ENCODE measurements at places on chromosomes 4 and X. TPM values are rescaled to one million over a fixed set of nuclear protein-coding genes. Genes with fewer than 3 reads are reported as not detected.

DNA sequence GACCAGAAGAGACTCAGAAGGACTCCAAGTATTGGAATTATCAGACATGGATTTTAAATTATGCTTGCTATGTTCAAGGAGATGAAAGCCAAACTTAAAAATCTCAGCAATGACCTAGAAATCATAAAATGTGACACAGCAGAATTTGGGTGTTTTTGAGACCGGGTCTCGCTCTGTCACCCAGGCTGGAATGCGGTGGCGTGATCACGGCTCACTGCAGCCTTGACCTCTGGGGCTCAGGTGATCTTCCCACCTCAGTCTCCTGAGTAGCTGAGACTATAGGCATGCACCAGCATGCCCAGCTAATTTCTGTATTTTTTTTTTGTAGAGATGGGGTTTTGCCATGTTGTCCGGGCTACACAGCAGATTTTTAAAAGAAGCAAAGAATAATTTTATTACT is 12.7 kb downstream of the TAB3 start:
- H3K4me3 ChIP-seq: no peak overlapping the region
- no peaks in the 10 kb centered on the region for H3K27me3 ChIP-seq
- H3K4me1 ChIP-seq: no peaks in the 10 kb centered on the region
- H3K36me3 ChIP-seq: no peaks in the 10 kb centered on the region

GRCh38 chrX:18682979-18683387 is 11.1 kb upstream of the RS1 start:
- H3K27me3 ChIP-seq: no peaks in the 10 kb centered on the region
- no peak overlapping the region for H3K4me3 ChIP-seq
- H3K36me3 ChIP-seq: no peaks in the 10 kb centered on the region
- no peak overlapping the region for H3K27ac ChIP-seq
- no peaks in the 10 kb centered on the region for H3K4me1 ChIP-seq

DNA sequence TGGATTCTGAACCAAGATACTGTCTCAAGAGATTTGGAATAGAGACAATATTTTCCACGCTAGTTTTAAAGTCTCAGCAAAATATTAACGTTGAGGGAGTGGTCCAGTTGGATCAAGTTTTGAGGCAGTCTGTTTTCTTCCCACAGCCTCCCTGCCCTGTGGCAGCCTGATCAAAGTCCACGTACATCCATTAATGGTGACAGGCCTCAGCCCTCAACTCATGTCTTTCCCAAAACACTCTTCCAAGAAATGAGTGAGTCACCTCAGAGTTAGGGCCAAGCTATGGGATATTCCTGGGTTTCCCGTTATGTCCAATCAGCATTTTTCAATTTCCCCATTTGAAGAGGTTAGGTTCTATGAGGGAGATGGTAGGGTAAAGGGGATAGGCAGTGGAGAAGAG is 28.5 kb downstream of the EGFL6 start:
- H3K4me1 ChIP-seq: no peaks in the 10 kb centered on the region
- H3K27ac ChIP-seq: no peak overlapping the region
- no peaks in the 10 kb centered on the region for H3K27me3 ChIP-seq
- DNase-seq: no peak
- H3K36me3 ChIP-seq: no peaks in the 10 kb centered on the region
- no peak overlapping the region for H3K4me3 ChIP-seq

GRCh38 chrX:10062352-10062751 is 94.4 kb upstream of the CLCN4 start:
- no peak for DNase-seq
- no peaks in the 10 kb centered on the region for H3K4me1 ChIP-seq
- no peak overlapping the region for H3K27ac ChIP-seq
- no peaks in the 10 kb centered on the region for H3K36me3 ChIP-seq
- no peaks in the 10 kb centered on the region for H3K27me3 ChIP-seq

GPC3 gene
- 27.6 TPM for total RNA-seq

HS3ST1 gene
- not detected for total RNA-seq

DNA sequence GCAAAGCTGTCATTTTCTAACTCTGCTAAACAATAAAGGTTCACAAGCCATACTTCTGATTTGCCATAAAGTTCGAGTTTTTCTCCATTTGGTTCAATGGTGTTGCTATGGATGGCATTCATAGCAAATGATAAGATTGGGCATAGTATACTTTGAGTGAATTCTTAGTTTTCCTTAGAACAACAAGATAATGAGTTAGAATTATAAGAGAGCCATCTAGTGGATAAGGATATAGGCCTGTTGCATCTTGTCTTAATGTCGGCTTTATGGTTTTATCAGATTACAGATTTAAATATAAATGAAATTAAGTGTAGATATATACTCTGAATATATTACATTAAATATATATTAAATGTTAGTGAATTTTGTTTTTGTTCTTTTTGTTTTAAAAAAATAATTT is 644.6 kb downstream of the IL1RAPL1 start:
- no peak overlapping the region for H3K27ac ChIP-seq
- no peaks in the 10 kb centered on the region for H3K4me1 ChIP-seq
- H3K36me3 ChIP-seq: no peaks in the 10 kb centered on the region
- no peak for DNase-seq

DNA sequence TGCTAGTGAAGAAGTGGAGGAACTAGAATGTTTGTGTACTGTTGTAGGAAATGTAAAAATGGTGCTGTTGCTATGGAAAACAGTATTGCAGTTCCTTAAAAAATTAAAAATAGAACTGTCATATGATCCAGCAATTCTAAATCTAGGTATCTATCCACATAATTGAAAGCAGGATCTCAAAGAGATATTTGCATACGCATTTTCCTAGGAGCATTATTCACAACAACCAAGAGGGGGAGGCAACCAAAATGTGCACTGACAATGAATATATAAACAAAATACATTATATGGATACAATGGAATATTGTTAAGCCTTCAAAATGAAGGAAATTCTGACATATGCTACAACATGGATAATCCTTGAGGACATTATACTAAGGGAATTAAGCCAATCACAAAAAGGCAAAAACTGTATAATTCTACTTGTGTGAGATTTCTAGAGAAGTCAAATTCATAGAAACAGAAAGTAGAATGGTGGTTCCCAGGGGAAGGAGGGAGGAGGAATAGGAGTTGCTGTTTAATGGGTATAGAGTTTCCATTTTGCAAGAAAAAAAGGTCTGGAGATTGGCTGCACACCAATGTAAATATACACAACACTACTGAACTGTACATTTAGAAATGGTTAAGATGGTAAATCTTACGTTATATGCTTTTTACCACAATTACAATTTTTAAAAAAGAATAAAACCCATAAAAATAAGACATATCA is 35.6 kb upstream of the KCNE5 start:
- no peak overlapping the region for H3K27ac ChIP-seq
- H3K27me3 ChIP-seq: no peaks in the 10 kb centered on the region
- no peak for DNase-seq
- no peaks in the 10 kb centered on the region for H3K4me1 ChIP-seq
- no peak overlapping the region for H3K4me3 ChIP-seq

GRCh38 chr4:8205241-8205707 is 6.2 kb downstream of the SH3TC1 start:
- no peak overlapping the region for H3K27ac ChIP-seq
- H3K27me3 ChIP-seq: no peaks in the 10 kb centered on the region
- H3K4me3 ChIP-seq: no peak overlapping the region
- no peaks in the 10 kb centered on the region for H3K36me3 ChIP-seq

DNA sequence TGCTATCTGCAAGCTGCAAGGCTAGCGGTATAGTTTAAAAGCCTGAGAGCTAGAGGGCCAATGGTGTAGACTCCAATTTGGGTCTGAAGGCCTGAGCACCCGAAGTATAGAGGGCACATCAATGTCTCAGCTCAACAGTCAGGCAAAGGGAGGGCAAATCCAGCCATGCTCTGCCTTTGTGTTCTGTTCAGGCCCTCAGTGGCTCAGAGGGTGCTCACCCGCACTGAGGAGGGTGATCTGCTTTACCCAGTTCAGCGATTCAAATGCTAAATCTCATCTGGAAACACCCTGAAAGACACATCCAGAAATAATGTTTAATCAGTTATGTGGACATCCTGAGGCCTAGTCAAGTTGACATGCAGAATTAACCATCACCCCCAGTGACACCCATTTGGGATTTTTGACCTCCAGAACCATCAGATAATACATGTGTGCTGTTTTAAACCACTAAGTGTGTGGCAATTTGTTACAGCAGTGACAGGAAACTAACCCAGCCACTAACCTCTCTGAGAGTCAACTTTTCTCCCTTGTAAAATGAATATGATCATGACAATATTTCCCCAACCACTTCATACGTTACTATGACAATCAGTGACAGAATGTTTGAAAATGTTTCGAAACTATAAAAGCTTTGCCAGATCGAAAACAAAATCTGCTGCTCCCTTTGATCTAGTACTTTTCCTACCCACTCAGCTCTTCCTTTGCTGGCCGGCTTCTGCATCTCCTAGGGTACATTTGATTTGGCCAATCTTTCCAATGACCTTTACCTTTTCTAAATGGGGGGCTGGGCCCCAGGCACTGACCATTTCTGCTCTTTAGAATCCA is 8.4 kb upstream of the TBL1X start:
- DNase-seq: no peak
- peaks cover 5% of the 10 kb centered on the region for H3K4me1 ChIP-seq
- H3K27me3 ChIP-seq: no peaks in the 10 kb centered on the region
- no peak overlapping the region for H3K4me3 ChIP-seq
- no peaks in the 10 kb centered on the region for H3K36me3 ChIP-seq

FHDC1 gene
- 2.0 TPM for total RNA-seq

GRCh38 chr4:153089742-153090141 is 114.5 kb upstream of the TRIM2 start:
- no peaks in the 10 kb centered on the region for H3K36me3 ChIP-seq
- DNase-seq: no peak

DNA sequence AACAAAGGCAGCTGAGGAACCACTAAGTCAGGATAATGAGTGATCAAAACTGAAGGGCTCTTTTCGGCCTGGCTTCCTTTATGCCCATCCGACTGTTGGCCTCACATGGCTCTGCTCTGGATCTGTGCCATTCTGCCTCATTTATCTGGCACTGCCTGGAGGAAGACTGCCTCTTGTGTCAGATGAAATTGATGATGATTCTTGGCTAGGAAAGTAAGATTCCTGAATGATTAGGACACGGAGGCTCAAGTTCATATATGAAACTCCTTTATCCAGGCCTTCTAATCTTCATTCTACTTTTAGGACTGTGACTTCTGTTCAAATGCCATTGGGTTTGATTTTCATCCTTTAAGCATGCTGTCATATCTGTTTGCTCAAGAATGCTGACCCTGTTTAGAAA is 475.4 kb upstream of the RPS6KA3 start:
- no peaks in the 10 kb centered on the region for H3K36me3 ChIP-seq
- DNase-seq: no peak
- H3K27ac ChIP-seq: no peak overlapping the region
- no peaks in the 10 kb centered on the region for H3K27me3 ChIP-seq
- H3K4me1 ChIP-seq: no peaks in the 10 kb centered on the region
- H3K4me3 ChIP-seq: no peak overlapping the region

- H3K27me3 ChIP-seq: no peaks in the 10 kb centered on the region
- no peak overlapping the region for H3K4me3 ChIP-seq
- no peak for DNase-seq
- peaks cover 7% of the 10 kb centered on the region for H3K4me1 ChIP-seq
- H3K36me3 ChIP-seq: no peaks in the 10 kb centered on the region
Observed at GRCh38 chr4:2412534-2412884, 5.9 kb downstream of the ZFYVE28 start.

- H3K4me1 ChIP-seq: no peaks in the 10 kb centered on the region
- H3K36me3 ChIP-seq: no peaks in the 10 kb centered on the region
- DNase-seq: no peak
- H3K27me3 ChIP-seq: no peaks in the 10 kb centered on the region
- no peak overlapping the region for H3K27ac ChIP-seq
- H3K4me3 ChIP-seq: no peak overlapping the region
Observed at GRCh38 chr4:105541420-105541819, 11.0 kb upstream of the ARHGEF38 start.

CXCL11 gene
- not detected for total RNA-seq

- no peaks in the 10 kb centered on the region for H3K36me3 ChIP-seq
- no peak overlapping the region for H3K4me3 ChIP-seq
- peaks cover 2% of the 10 kb centered on the region for H3K4me1 ChIP-seq
- no peak overlapping the region for H3K27ac ChIP-seq
- DNase-seq: no peak
- H3K27me3 ChIP-seq: no peaks in the 10 kb centered on the region
Observed at GRCh38 chr4:161525121-161525520, 638.7 kb downstream of the FSTL5 start.

DNA sequence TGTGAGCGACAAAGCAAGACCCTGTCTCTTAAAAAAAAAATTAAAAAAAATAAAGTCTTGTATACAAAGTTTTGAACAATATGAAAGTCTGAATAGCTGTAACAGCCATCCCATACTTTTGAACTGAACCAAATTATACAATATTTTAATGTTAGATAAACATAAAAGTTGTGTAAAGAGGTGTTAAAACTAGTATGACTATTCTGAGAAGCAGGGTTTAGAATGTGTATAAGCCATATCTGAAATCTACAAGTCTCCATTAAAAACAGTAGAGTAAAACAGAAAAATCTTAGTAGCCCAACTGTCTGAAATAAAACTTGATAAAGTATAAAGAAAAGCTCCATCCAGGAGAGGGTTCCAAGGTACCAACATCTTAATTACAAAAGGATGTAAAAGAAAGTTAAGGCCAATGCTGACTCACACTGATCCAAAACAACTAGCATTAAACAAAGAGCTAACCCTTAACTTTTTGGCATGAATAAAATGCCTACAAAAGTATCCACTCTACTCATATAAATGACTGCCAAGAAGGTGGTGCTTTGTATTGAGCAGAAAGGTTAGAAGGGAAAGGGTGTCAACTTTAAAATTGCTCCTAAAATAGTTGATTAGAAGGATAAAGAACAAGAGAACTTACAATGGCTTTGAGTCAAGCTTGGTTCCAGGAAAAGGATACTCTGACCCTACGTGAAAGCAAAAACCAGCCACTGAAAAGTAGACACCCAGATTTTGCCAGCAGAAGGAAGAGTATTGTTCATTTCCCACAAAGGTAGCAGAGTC is 18.5 kb downstream of the CNOT6L start:
- peaks cover 2% of the 10 kb centered on the region for H3K4me1 ChIP-seq
- no peak for DNase-seq
- no peak overlapping the region for H3K27ac ChIP-seq
- no peak overlapping the region for H3K4me3 ChIP-seq
- peaks cover 2% of the 10 kb centered on the region for H3K36me3 ChIP-seq

- H3K4me3 ChIP-seq: no peak overlapping the region
- no peak for DNase-seq
- H3K27me3 ChIP-seq: no peaks in the 10 kb centered on the region
- H3K36me3 ChIP-seq: peaks cover 3% of the 10 kb centered on the region
Observed at GRCh38 chrX:21963731-21964405, 23.4 kb downstream of the SMS start.

GRCh38 chr4:174320494-174321199 is 36.9 kb downstream of the CEP44 start:
- H3K4me3 ChIP-seq: no peak overlapping the region
- no peaks in the 10 kb centered on the region for H3K27me3 ChIP-seq
- no peak overlapping the region for H3K27ac ChIP-seq

CCDC110 gene
- not detected for total RNA-seq

CLDN34 gene
- not detected for total RNA-seq
